ENCODE measurements at places on chromosomes 5 and 9. TPM values are rescaled to one million over a fixed set of nuclear protein-coding genes. Genes with fewer than 3 reads are reported as not detected.
A peak's percentile ranks its signal among the peaks of the same experiment; 100 is the strongest.

GRCh38 chr5:122192497-122193496 is 63.5 kb downstream of the ZNF474 start:
- peak; percentile 24 for DNase-seq
- no peak overlapping the region for H3K4me3 ChIP-seq
- no peak overlapping the region for H3K27ac ChIP-seq
- no peaks in the 10 kb centered on the region for H3K4me1 ChIP-seq

GRCh38 chr9:136985027-136985602 is 2.3 kb downstream of the LCNL1 start:
- peaks cover 13% of the 10 kb centered on the region for H3K27me3 ChIP-seq
- H3K36me3 ChIP-seq = no peaks in the 10 kb centered on the region
- DNase-seq = no peak
- no peak overlapping the region for H3K4me3 ChIP-seq

DNA sequence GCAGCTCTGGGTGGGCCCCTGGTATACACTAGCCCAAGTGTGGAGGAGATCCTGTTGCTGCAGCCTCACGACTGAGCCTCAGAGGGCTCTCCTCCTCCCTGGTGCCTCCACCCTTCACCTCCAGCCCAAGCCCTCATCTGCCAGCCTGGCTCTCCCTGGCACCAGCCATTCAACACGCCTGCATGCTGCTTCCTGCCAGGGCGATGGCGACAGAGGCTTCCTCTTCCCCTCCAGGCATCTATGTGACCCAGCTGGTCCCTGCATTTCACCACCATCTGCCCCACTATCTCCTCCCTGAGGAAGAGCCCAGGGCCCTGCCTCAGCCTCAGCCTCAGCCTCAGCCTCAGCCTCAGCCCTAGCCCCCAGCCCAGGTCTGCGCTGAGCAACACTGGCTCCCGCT is 54.8 kb upstream of the ANGPTL2 start:
- no peak for DNase-seq
- H3K27me3 ChIP-seq = no peaks in the 10 kb centered on the region
- H3K27ac ChIP-seq = no peak overlapping the region
- H3K36me3 ChIP-seq = peaks cover 4% of the 10 kb centered on the region

GRCh38 chr9:106717686-106718085 is 145.3 kb upstream of the ZNF462 start:
- H3K36me3 ChIP-seq = no peaks in the 10 kb centered on the region
- H3K27me3 ChIP-seq = no peaks in the 10 kb centered on the region
- no peak overlapping the region for H3K27ac ChIP-seq
- H3K4me3 ChIP-seq = no peak overlapping the region
- no peaks in the 10 kb centered on the region for H3K4me1 ChIP-seq

DNA sequence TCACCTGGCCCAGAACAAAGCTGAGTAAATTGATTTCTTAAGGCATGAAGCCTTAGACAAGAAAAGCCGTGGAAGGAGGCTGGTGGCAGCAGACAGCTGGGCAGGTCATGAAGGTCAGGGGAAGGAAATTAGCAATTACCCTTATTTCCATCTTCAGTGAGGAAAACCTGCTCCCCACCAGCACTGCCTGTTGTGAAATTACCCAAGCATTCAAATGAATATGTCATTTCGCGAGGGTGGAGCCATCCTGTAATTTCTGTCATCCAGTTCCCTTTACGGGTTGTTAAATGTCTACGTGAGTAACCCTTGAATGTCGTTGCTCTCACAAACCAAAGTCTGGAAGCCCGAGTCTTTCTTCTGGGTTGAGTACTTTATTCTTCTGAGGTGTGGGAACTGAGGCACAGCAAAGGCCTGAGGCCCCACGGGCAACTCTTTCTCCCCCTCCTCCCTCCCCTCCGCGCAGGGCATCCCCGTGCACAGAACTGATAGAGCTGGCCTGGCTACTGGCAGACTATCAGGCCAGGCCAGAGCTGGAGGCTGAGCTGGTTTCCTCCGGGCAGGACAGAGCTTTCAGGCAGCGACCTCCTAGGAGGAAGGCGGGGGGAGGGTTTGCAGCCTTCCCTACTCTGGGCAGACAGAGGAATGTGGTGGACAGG is 22.0 kb upstream of the AK3 start:
- no peak for DNase-seq
- no peak overlapping the region for H3K27ac ChIP-seq
- H3K4me3 ChIP-seq = peak overlapping the region; percentile 3
- peaks cover 4% of the 10 kb centered on the region for H3K27me3 ChIP-seq

- H3K27me3 ChIP-seq = peaks cover 43% of the 10 kb centered on the region
- no peak for DNase-seq
- H3K27ac ChIP-seq = no peak overlapping the region
These were observed 28.1 kb downstream of the SMARCA2 start for GRCh38 chr9:2043243-2043642.

DNA sequence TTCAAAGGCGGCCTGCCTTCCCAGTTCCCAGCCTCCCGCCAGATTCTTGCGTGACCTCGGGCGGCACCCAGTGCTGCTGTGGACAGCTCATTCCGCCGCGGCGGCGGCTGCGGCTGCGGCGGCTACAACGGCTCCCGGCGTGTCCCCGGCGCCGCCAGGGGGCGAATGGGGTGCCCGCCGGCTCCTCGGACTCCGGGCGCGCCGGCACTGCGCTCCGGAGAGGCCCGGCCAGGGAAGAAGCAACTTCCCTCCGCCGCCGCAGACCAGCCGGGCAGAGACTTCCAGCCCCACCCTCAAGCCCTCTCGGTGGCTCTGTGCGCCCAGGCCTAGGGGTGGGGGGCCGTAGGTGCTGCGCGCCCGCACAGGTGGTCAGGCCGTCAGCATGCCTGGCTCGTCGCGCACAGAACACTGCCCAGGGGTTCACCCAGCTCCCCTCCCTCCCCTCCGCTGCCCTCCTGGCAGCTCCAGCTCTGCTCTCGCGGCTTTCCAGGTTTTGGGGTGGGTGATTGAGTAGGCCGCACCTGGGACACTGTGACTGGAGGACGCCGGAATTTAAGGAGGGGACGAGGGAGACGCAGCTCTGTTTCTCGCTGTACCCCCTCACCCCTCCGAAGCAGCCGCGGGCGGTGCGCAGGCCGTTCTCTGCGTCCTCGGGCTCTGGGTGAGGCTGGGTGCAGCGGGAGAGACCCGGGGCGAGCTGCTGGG is 20.2 kb downstream of the IGIP start:
- peak overlapping the region; percentile 70 for H3K4me3 ChIP-seq
- peaks cover 46% of the 10 kb centered on the region for H3K27me3 ChIP-seq
- peaks cover 6% of the 10 kb centered on the region for H3K4me1 ChIP-seq
- DNase-seq = peak; percentile 72

DNA sequence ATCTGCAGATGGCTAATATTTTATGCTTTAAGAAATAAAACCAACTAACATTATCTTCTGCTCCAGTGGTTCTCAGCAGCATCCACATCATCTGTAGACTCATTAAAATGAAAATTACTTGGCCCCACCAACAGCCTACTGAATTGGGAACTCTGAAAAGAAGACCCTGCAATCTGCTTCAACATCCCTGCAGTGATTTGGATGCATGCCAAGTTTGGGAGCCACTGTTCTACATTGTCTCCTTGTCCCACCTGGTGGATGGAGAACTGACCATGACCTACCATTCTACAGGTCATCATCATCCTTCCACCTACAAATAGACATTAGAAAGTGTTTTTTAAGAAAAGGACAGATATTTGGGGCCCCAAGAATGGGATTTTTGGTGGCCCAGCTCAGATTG is 71.1 kb downstream of the ACER2 start:
- no peak overlapping the region for H3K27ac ChIP-seq
- H3K36me3 ChIP-seq = no peaks in the 10 kb centered on the region
- DNase-seq = no peak
- no peak overlapping the region for H3K4me3 ChIP-seq

GRCh38 chr9:112112519-112112918 is 62.6 kb downstream of the SUSD1 start:
- H3K36me3 ChIP-seq = peaks cover 25% of the 10 kb centered on the region
- H3K27ac ChIP-seq = no peak overlapping the region
- H3K27me3 ChIP-seq = no peaks in the 10 kb centered on the region
- no peak overlapping the region for H3K4me3 ChIP-seq
- H3K4me1 ChIP-seq = peaks cover 15% of the 10 kb centered on the region

DNA sequence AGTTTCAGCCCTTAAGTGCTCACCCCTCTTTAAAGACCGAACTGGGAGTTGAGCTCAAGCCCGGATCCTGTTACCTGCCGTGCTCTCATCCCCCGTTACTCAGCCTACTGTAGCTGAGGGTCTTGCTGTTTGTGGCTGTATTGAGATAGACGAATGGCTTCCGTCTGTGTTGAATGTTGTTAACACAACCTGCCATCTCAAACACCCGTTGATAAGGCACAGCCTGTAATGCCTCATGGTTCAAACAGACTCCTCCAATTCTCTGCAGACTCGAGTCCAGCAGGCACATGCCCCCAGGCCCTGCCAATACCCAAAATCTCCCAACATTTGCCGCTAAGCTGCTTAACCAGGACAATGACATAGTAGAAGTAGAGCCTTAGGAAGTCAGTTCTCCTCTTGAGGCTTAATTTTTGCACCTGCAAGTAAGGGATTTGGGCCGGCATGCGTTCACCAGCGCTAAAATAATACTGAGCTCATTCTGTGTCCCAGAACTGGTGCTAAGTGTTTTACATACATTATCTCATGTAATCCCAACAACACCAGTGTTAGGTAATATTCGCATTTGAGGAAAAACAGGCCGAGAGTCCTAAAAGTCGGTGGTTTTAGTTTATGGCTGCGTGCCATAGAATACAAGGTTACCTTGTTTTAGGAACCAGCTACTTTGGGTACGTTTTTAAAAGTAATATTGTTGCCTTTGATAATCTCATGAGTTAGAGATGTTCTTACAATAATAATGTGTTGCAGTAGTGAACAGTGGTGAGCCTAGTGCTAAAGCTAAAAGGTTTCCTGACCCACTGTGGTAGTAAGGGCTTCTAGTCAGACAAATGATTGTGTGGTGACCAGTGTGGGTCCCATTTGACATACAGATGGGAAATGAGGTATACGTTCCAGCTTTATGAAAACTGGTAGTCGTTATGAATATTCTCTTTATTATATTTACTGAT is 1.5 kb upstream of the RFX3 start:
- no peak for DNase-seq
- no peaks in the 10 kb centered on the region for H3K27me3 ChIP-seq
- H3K27ac ChIP-seq = peak overlapping the region; percentile 100
- H3K4me3 ChIP-seq = peak overlapping the region; percentile 97
- H3K36me3 ChIP-seq = peaks cover 4% of the 10 kb centered on the region

- peaks cover 28% of the 10 kb centered on the region for H3K36me3 ChIP-seq
- DNase-seq = no peak
- H3K4me3 ChIP-seq = no peak overlapping the region
- H3K4me1 ChIP-seq = peaks cover 1% of the 10 kb centered on the region
- H3K27ac ChIP-seq = no peak overlapping the region
- no peaks in the 10 kb centered on the region for H3K27me3 ChIP-seq
These were observed 45.7 kb upstream of the ORM1 start for GRCh38 chr9:114276908-114277821.

DNA sequence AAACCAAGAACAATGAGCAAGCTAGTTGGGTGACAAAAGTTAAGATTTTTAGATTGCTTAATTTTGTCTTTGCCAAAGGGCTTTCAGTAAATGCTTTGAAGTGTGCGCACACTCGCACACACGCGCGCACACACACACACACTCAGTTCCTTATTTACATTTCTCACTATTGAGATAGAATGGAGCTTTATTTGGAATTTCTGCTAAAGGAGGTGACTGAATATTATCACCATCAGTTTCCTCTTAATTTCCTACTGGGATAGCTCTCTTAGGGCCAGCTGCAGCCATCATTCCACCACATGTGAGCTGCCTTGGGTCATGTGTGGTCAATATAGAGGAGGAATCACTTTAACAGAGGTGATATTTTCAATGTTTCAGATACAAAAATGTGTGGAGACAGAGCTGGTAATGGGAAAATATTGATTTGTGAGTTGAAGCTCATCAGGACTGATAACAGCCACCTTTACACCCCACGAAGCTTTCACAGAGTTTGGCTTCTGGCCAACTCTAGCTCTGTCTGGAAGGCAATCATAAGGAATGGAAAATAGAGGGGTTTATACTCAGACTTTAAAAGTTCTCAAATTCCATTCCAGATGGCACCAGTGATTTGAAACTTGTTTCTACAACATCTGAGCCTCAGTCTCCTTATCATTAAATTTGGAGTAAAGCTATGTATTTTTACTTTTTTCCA is 99.9 kb downstream of the MACIR start:
- no peak overlapping the region for H3K4me3 ChIP-seq
- H3K4me1 ChIP-seq = peaks cover 10% of the 10 kb centered on the region
- H3K36me3 ChIP-seq = no peaks in the 10 kb centered on the region
- H3K27me3 ChIP-seq = no peaks in the 10 kb centered on the region
- H3K27ac ChIP-seq = no peak overlapping the region
- no peak for DNase-seq

DNA sequence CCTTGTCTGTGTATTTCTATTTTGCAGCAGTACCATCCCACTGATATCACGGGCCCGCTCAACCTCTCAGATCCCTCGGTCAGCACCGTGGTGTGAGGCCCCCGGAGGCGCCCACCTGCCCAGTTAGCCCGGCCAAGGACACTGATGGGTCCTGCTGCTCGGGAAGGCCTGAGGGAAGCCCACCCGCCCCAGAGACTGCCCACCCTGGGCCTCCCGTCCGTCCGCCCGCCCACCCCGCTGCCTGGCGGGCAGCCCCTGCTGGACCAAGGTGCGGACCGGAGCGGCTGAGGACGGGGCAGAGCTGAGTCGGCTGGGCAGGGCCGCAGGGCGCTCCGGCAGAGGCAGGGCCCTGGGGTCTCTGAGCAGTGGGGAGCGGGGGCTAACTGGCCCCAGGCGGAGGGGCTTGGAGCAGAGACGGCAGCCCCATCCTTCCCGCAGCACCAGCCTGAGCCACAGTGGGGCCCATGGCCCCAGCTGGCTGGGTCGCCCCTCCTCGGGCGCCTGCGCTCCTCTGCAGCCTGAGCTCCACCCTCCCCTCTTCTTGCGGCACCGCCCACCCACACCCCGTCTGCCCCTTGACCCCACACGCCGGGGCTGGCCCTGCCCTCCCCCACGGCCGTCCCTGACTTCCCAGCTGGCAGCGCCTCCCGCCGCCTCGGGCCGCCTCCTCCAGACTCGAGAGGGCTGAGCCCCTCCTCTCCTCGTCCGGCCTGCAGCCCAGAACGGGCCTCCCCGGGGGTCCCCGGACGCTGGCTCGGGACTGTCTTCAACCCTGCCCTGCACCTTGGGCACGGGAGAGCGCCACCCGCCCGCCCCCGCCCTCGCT is 1.9 kb downstream of the LRRC26 start:
- no peak overlapping the region for H3K4me3 ChIP-seq
- H3K27me3 ChIP-seq = peaks cover 39% of the 10 kb centered on the region
- no peak overlapping the region for H3K27ac ChIP-seq
- no peaks in the 10 kb centered on the region for H3K36me3 ChIP-seq
- no peak for DNase-seq

DNA sequence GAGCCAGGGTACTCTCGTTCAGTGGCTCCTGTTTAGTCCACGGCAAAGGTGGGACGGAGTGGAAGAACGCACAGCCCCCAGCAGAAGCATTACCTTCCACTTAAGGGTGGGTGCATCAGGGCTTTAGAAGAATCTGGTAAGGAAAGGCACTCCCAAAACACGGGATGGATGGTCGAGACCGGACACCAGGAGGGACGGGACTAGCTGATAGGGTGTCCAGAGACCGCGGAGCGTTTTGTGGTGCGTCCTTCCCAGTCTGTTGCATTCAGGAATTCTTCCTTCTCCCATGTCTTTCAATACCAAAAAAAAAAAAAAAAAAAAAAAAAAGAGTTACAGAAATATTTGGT is 545 bp upstream of the CTSV start:
- H3K27me3 ChIP-seq = peaks cover 17% of the 10 kb centered on the region
- H3K4me3 ChIP-seq = peak overlapping the region; percentile 82

The FAM53C gene
- total RNA-seq = 56.6 TPM

The PLAC8L1 gene
- total RNA-seq = 2.0 TPM

The SCGB3A1 gene
- not detected for total RNA-seq

The WDR70 gene
- 41.1 TPM for total RNA-seq

Measured in progenitor cell of endocrine pancreas (in vitro differentiated cells).